ENCODE measurements at places on chromosomes 12 and 14. TPM values are rescaled to one million over a fixed set of nuclear protein-coding genes. Genes with fewer than 3 reads are reported as not detected.

MYO1A gene
- total RNA-seq: not detected

ACOT6 gene
- total RNA-seq: not detected

AKAP6 gene
- 161 TPM for total RNA-seq

CCDC175 gene
- 2.1 TPM for total RNA-seq

DEPDC4 gene
- 2.8 TPM for total RNA-seq

PMCH gene
- 109 TPM for total RNA-seq

ARMH4 gene
- 56.1 TPM for total RNA-seq

HCAR3 gene
- not detected for total RNA-seq

ARHGAP9 gene
- 2.1 TPM for total RNA-seq

KIAA0586 gene
- 27.5 TPM for total RNA-seq

RNASE3 gene
- not detected for total RNA-seq

INHBE gene
- total RNA-seq: not detected

SINHCAF gene
- 20.8 TPM for total RNA-seq

CD4 gene
- 4.8 TPM for total RNA-seq

PSMA3 gene
- 71.3 TPM for total RNA-seq

GALNT16 gene
- 16.1 TPM for total RNA-seq

SLC17A8 gene
- total RNA-seq: 10.1 TPM

TRPV4 gene
- total RNA-seq: 0.92 TPM

GPX2 gene
- not detected for total RNA-seq

GPR84 gene
- 0.23 TPM for total RNA-seq

FITM1 gene
- total RNA-seq: not detected

FGD6 gene
- 17.8 TPM for total RNA-seq
